ENCODE measurements at places on chromosomes 3 and 15. TPM values are rescaled to one million over a fixed set of nuclear protein-coding genes. Genes with fewer than 3 reads are reported as not detected.
A peak's percentile ranks its signal among the peaks of the same experiment; 100 is the strongest.

GRK7 gene
- not detected for total RNA-seq

MCTP2 gene
- 12.9 TPM for total RNA-seq

DNA sequence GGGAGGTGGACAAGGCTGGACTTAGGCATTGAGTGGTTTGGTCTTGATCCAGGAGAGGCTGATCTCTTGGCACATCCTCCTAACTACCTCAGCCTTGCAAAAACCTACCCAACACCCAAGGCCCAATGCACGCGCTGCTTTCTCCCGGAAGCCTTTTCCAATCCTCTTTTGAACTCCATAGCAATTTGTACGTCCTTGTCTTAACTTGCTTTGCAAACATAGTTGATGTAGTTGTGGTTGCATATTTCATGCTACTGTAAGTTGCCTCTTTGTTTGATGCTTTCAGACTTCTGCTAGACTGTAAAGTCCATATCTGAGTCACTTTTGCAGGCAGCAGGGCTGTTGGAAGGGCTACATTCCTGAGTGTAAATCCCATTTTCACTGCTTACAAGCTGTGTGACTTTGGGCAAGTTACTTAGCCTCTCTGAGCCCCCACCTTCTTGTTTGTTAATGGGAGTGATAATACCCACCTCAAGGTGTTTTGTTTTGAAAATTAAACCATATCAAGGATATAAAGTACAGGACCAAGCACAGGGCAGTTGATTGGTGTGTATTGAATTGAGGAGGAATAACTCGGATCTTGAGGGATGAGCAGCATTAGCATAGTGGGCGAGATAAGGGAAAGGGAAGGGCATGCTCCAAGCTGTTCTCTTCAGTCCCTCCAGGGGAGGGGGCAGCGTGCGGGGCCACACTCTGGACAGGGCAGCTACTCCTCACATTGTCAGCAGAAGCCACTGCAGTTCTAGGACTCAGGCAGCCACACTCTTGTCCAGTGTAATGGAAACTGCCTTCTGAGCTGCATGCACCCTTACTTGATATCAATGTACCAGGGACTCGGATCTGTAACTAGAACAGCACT is 28.8 kb downstream of the SIAH2 start:
- DNase-seq = no peak

GRCh38 chr3:104596551-104596950 is 770.2 kb upstream of the ALCAM start:
- peak; percentile 45 for DNase-seq

GRCh38 chr3:1501406-1502115 is 408.7 kb downstream of the CNTN6 start:
- DNase-seq = no peak

ITGB5 gene
- 77.8 TPM for total RNA-seq

MRPL3 gene
- total RNA-seq = 142 TPM

GRCh38 chr3:16877505-16877904 is 7.2 kb upstream of the PLCL2 start:
- no peak for DNase-seq

DNA sequence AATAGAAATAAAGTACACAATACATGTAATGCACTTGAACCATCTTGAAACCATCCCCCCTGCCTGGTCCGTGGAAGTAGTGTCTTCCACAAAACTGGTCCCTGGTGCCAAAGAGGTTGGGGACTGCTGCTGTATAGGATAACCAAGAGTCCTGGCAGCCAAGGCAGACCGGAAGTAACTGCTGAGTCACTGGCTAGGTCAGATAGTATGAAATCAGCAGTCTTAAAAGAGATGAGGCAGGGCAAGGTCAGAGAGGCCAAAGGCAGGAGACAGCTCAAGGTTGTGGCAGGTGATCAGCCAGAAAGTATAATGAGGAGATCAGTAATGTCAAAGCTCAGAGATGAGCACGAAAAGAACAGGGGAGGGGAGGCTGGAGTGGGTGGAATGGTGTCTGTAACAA is 60.2 kb downstream of the MAP3K13 start:
- DNase-seq = no peak

DNA sequence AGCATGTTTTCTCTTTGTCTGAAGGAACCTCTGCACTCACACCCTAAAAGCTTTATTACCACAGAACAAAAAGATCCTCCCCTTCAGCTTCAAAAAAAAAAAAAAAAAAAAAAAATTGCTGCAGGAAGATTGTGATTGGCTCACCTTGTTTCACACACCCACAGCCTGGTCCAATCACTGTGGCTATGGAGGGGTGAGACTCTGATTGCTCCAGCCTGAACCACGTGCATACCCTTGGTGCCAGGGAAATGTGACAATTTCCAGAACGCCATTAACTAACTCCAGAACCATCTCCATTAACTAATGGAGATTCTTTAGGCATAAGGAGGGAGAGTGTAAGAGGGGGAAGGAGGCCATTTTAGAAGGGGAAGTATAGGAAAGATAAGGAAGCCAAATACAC is 106.5 kb upstream of the CRBN start:
- no peak for DNase-seq

TMEM207 gene
- total RNA-seq = not detected

GRCh38 chr15:93762036-93762435 is 469.3 kb upstream of the MCTP2 start:
- no peak for DNase-seq

DNA sequence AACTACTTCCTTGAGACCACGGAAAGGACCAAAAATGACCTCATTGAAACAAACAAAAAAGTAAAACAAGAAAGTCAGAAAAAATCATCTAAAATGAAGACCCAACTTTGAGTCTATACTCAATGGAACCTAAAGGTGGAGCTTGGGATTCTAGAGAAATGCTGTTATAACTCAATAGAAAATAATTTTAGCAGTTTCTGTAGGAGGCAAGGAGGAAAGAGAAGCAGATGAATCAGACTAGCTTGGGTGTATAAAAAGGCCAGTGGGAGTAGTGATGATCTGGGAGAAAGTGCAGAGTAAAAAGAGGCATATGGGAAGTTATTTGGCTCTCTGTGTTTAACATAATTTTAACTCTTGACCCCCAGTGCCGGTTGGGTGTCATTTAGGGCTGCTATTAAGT is 94.4 kb downstream of the TMCO5A start:
- DNase-seq = no peak

SOX14 gene
- not detected for total RNA-seq

DNA sequence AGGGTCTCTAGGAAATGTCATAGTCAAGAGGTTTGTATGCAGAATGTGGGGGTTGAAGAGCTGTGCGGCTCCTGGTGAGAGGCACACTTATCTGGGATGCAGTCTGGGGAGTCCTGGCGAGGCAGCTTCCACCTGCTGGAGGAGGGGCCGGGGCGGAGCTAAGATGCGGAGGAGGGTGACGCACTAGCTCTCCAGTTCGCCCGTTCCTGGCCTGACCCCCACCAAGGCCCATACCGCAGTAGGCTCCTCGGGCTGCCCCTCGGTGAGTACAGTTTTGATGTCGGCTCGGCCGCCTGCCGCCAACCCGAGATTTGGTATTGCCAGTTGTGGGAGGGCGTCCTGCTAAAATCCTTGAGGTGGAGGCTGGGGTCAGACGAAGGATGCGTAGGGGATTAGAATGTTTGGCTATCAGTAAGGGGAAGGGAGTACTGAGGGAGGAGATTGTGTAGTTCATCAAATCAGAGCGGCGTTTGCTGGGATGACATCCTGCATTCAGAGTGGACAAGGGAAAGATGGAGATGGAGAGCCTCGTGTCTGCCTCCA is at the start of gene SCG5:
Gene SCG5, plus strand, starts transcription at position 194 of the 543 bp plus-strand sequence. CDS start 1,883 bp downstream, outside the sequence.
- no peak for DNase-seq

DNA sequence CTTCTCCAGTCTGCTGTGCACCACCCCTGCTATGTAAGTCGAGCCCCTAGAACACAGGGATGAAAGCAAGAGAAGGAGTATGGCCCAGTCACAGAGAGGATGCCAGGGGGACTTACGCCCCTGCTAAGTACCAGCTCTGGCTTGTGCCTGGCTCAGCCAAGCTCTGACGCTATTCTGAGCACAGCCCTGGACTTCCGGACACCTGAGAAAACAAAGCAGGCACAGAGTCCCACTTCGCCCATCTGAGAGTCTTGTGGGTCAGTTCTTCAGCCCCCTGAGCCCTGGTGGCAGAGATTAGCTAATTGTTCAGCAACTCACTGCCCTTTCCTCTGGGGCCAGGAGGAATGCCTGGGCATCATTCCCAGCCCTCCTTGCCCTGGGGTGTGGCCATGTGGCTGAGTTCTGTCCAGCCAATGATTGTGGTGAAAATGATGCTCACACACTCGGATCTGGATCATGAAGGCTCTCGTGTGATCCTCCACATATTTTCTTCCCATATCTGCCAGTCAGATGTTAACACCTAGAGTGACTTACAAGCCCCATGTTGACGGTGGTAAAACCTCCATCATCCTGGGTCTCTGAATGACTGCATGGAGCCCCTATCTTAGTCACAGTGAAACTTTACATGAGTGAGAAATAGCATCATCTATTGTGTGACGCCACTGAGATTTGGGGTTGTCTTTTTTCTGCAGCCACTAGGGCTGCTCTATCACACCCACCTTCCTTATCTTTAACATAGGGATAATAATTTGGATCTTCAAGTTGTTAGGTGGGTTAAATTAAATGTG is 105.7 kb downstream of the TPRA1 start:
- DNase-seq = no peak

DNA sequence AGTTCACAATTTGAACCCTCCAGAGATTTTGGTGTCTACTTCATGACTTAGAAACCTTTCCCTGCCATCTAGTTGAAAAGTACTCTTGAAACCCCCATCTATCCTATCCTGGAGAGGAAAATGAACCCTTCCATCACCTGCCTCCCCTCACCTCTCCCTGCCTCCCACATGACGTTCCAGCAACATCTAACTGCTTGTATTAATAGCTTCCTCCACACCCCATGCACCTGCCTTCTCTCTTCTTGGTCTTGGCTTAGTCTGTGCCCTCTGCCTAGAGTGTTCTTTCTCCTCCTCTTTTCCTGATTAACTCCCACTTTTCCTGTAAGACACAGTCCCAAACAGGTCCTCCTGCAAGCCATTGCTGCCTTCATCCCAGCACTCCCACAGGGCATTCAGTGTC is 107.8 kb downstream of the LIPC start:
- DNase-seq = no peak

- DNase-seq = no peak
Measured at GRCh38 chr3:171054921-171055320, 28.4 kb upstream of the SLC2A2 start.

DNA sequence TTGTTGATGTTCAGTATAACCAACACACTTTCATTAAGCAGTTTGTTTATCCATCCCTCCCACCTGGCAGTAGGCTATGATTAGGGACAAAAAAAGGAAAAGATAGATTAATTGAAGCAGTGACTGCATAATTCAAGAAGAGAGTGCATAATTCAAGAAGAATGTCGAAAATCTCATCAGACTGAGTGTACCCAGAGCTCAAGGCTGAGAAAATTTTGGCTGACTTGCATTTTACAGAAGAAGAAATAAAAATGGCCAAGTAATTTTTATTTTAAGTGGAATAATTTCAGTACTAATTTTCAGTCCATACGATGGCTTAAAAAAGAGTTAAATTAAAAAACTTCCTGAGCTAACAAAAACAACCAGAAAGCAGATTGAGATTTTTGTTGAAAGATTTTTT is 145.4 kb upstream of the LRRFIP2 start:
- DNase-seq = no peak

DNA sequence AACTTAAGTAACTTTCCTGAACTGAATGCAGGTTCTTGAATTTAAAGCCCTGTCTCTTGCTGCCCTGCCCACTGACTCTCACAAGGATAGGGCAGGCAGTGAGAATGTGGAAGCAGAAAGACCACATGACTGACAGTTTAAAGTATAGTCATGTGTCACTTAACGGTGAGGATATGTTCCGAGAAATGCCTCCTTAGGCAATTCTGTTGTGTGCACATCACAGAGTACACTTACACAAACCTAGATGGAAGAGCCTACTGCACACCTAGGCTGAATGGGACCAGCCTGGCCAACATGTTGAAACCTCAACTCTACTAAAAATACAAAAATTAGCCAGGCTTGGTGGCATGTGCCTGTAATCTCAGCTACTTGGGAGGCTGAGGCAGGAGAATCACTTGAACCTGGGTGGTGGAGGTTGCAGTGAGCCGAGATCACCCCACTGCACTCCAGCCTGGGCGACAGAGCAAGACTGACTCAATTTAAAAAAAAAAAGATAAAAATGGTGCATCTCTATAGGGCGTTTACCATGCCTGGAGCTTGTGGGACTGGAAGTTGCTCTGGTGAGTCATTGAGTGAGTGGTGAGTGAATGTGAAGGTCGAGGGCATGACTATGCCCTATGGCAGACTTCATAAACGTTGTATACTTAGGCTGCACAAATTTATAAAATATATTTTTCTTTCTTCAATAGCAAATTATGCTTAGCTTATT is 18.9 kb upstream of the COPG1 start:
- DNase-seq = no peak

SNX33 gene
- total RNA-seq = 8.3 TPM

DNA sequence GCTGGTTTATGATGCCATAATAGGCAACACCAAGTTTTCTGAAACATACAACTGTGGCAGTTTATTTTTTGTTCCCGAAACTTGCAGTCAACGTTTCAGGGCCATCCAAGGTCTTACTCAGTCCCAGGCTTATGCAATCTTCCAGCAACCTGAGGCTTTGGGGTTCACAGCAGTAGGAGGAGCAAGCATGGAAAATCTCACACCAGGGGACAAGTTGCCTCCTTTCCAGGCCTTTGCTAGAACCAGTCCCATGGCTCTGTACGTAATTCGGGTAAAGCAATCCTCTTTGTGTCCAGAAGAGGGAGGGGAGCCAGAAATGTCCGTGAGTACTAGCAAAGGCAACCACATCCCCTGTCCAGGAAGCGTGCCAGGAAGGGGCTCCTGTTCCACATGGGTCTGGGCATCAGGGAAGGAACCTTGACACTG is 4.7 kb upstream of the FAM240A start:
- DNase-seq = peak; percentile 55

- no peak for DNase-seq
Measured at GRCh38 chr15:58302832-58303231, 129.0 kb upstream of the LIPC start.

DNA sequence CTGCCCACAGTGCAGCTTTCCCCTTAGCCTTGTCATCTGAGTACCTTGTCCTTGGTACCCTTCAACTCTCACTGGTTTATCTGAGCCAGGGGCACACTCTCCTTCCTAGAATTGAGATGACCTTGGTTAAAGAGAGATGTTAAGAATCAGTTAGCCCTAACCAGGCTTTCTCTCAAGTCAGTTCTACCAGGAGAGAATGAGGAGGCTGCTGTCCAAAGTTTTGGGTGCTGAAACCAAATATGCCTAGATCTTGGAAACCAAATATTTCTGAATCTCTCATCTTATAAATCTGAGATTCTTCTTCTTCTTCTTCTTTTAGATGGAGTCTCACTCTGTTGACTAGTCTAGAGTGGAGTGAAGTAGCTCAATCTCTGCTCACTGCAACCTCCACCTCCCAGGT is 12.0 kb upstream of the CTXND1 start:
- DNase-seq = no peak

EXOSC7 gene
- total RNA-seq = 72.6 TPM

DNA sequence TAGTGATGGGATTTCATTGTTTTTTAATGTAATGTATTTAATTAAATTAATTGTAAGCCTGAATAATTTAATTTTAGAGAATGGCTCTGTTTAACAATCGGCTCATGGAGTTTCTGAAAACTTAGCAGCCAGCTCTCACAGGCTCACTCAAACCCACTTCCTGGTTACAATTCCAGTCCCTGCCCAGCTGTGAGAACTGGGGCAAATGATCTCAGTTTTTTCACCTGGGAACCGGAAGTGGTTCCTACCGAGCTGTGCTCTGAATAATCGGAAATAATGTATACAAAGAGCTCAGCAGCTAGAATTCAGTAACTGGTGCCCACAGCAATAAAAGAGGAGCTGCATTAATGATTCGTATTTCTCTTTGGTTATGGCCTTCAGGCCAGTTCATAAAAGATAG is 244.3 kb upstream of the MCTP2 start:
- no peak for DNase-seq

GOLGA6A gene
- 0.39 TPM for total RNA-seq

WDR93 gene
- total RNA-seq = 0.42 TPM
